ENCODE measurements at places on chromosomes 1 and 21.

GRCh38 chr1:58047265-58047858 is 499.2 kb downstream of the OMA1 start:
- H3K4me1 ChIP-seq: no peaks in the 10 kb centered on the region
- H3K27me3 ChIP-seq: peaks cover 4% of the 10 kb centered on the region
- DNase-seq: no peak
- no peak overlapping the region for H3K4me3 ChIP-seq
- no peaks in the 10 kb centered on the region for H3K36me3 ChIP-seq

GRCh38 chr1:218101409-218101808 is 183.7 kb upstream of the RRP15 start:
- H3K4me1 ChIP-seq: no peaks in the 10 kb centered on the region
- no peak for DNase-seq
- no peaks in the 10 kb centered on the region for H3K36me3 ChIP-seq
- no peaks in the 10 kb centered on the region for H3K27me3 ChIP-seq
- H3K27ac ChIP-seq: no peak overlapping the region

GRCh38 chr1:66532798-66533783 is 862 bp upstream of the SGIP1 start:
- DNase-seq: peak; percentile 20
- H3K36me3 ChIP-seq: no peaks in the 10 kb centered on the region
- peaks cover 29% of the 10 kb centered on the region for H3K27me3 ChIP-seq
- no peak overlapping the region for H3K27ac ChIP-seq

DNA sequence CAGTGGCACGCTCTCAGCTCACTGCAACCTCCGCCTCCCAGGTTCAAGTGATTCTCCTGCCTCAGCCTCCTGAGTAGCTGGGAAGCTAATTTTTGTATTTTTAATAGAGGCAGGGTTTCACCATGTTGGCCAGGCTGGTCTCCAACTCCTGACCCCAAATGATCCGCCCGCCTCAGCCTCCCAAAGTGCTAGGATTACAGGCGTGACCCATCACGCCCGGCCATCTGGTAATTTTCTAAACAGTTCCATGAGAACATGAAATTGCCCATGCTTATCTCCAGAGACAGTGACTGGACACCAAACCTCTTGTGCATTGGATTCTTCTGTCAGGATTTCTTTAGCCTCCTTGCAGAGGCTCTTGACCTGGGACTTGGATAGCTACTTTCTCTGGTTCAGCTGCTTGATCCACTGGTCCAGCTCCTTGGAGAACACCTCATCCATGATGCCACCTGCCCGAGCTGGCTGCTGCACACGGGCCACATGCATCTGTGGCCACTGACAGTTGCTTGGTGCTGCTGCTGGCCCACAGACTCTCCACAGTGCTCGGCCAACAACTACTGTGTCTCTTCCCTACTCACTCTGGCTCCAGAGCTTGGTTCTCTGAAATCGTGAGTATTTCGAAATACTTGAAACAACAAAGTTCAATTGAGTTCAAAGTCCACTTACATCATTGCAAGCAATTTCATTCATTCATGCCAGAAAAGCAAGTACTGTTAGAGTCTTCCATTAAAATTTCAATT is 40.0 kb upstream of the CTPS1 start:
- H3K27ac ChIP-seq: no peak overlapping the region
- H3K4me3 ChIP-seq: no peak overlapping the region
- no peak for DNase-seq
- no peaks in the 10 kb centered on the region for H3K36me3 ChIP-seq
- H3K4me1 ChIP-seq: no peaks in the 10 kb centered on the region
- H3K27me3 ChIP-seq: no peaks in the 10 kb centered on the region

DNA sequence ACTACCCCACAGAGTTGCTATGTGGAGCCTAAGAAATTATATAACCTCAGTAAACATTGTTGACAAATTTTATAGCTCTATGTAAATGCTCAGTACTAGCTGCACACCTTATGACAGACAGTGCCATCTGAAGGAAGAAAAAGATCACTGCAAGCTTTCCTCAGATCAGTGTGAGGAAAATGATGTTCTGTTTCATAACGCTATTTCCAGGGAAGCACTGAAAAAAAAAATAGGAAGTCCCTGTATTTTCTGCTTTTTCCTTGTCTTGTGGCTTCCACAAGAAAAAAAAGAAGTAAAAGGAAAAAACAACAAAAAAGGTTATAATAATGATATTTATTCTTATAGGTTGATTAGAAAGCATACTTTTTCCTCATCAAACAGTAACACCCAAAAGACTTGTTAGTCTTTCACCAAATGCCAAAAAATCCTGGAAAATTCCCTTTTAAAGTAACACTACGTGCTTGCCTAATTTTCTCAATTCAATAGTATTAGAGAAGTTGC is 23.2 kb downstream of the LYST start:
- no peak for DNase-seq
- H3K4me3 ChIP-seq: no peak overlapping the region
- H3K27me3 ChIP-seq: no peaks in the 10 kb centered on the region
- H3K36me3 ChIP-seq: no peaks in the 10 kb centered on the region

GRCh38 chr1:226731257-226731893 is 7.7 kb downstream of the ITPKB start:
- peaks cover 69% of the 10 kb centered on the region for H3K4me1 ChIP-seq
- H3K4me3 ChIP-seq: peak overlapping the region; percentile 93
- DNase-seq: no peak
- no peaks in the 10 kb centered on the region for H3K27me3 ChIP-seq

DNA sequence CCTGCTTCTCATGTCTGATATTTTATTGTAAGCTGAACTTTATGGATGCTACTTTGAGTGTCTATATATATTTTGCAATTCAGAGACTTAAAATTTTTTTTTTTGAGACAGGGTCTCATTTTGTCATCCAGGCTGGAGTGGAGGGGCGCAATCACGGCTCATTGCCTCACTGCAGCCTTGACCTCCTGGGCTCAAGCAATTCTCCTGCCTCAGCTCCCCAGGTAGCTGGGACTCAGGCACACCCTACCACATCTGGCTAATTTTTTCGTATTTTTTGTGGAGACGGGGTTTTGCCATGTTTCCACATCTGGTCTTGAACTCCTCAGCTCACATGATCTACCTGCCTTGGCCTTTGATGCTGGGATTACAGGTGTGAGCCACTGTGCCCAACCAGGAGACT is 8.4 kb downstream of the ZYG11A start:
- no peak overlapping the region for H3K4me3 ChIP-seq
- no peaks in the 10 kb centered on the region for H3K4me1 ChIP-seq
- no peak overlapping the region for H3K27ac ChIP-seq
- H3K27me3 ChIP-seq: peaks cover 3% of the 10 kb centered on the region
- no peaks in the 10 kb centered on the region for H3K36me3 ChIP-seq

DNA sequence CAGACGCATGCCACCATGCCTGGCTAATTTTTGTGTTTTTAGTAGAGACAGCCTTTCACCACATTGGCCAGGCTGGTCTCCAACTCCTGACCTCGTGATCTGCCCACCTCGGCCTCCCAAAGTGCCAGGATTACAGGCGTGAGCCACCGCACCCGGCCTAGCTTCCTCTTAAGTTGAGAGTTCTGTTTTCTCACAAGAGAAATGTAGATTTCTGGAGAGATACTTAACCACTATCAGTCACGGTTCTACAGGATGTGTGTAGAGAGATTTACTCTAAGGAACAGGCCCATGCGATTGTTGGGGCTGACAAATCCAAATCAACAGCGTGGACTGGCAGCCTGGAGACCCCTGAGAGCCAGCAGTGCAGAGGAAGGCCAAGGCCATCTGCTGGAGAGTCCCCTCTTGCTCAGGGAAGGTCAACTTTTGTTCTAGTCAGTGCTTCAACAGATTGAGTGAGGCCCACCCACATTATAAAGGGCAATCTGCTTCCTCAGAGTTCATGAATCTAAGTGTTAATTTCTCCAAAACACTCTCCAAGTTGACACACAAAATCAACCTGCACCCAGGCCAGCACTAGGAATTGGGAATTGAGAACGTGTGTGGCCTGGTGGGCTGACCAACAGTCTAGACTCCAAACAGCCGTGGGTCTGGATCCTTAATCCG is 38.7 kb downstream of the CHAF1B start:
- H3K27ac ChIP-seq: no peak overlapping the region
- no peak for DNase-seq
- no peak overlapping the region for H3K4me3 ChIP-seq
- no peaks in the 10 kb centered on the region for H3K27me3 ChIP-seq
- H3K36me3 ChIP-seq: no peaks in the 10 kb centered on the region

DNA sequence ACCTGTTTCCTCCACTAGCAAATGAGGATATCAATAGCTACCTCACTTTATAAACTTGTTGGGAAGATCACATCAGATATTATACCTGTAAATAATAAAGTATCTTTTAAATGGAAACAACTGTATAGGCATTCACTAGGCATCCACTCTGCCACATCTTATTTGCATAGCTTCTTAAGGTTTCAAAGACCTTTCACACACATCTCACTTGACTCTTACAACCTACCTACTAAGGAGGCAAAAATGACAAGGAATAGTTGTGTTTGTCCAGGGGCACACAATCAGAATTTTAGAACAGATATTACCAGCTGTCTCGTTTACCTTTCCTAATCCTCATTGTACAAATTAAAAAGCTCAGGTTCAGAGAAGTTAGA is 51.5 kb downstream of the VANGL2 start:
- no peaks in the 10 kb centered on the region for H3K27me3 ChIP-seq
- DNase-seq: no peak
- H3K36me3 ChIP-seq: no peaks in the 10 kb centered on the region
- no peak overlapping the region for H3K4me3 ChIP-seq
- H3K4me1 ChIP-seq: peaks cover 31% of the 10 kb centered on the region
- H3K27ac ChIP-seq: no peak overlapping the region

DNA sequence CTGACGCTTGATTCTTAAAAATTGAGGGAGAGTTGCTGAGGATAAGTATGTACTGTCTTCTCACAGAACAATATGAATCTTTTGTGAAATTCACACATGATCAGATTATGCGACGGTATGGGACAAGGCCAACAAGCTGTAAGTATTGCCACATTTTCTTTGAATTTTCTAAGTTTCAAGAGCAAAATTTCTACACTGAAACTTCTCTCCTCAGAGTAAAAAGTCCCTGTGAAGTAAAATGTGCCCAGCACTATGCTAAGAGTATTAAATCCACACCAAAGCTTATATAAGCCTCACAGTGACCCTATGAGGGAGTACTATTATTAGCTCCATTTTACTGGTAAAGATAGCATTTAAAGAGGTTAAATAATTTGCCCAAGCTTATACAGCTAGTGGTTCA is 12.2 kb downstream of the AKIRIN1 start:
- no peak overlapping the region for H3K4me3 ChIP-seq
- H3K27me3 ChIP-seq: no peaks in the 10 kb centered on the region
- peaks cover 11% of the 10 kb centered on the region for H3K4me1 ChIP-seq

DNA sequence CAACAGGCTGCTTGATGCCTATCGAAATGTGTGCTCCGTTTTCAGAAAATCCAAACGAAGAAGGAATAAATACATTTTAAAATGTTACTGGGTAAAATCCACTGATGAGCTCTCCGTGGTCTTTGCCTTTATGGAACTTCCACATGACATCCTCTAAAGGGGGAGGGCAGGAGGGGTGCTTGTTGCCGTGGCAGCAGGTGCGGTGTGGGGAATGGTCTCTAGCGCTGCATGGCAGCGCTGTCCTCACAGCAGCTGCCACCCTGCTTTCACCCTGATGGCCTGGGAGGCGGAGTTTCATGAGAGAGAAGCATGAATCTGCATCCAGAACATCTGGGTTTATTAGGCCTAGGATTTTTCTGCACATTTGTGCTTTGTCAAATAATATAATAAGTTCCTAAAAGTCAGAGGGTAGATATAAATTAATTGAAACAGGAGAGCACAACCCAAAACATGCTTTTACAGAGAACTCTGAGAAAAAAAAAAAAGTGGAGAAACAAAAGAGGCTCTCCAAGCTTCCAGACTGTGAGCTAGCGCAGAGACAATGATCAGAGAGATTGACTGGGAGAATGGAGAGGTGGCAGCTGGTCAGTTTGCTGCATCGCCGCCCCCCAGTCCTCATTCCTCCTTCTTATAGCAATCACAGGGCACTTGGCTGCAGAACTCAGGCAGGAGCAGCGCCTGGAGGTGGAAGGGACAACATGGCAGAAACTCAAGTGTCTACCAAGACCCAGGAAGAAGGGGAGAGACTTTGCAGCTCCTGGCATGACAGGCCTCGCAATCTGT is 228.6 kb downstream of the DSCAM start:
- H3K27me3 ChIP-seq: no peaks in the 10 kb centered on the region
- no peaks in the 10 kb centered on the region for H3K4me1 ChIP-seq
- H3K36me3 ChIP-seq: no peaks in the 10 kb centered on the region
- DNase-seq: no peak
- no peak overlapping the region for H3K4me3 ChIP-seq

DNA sequence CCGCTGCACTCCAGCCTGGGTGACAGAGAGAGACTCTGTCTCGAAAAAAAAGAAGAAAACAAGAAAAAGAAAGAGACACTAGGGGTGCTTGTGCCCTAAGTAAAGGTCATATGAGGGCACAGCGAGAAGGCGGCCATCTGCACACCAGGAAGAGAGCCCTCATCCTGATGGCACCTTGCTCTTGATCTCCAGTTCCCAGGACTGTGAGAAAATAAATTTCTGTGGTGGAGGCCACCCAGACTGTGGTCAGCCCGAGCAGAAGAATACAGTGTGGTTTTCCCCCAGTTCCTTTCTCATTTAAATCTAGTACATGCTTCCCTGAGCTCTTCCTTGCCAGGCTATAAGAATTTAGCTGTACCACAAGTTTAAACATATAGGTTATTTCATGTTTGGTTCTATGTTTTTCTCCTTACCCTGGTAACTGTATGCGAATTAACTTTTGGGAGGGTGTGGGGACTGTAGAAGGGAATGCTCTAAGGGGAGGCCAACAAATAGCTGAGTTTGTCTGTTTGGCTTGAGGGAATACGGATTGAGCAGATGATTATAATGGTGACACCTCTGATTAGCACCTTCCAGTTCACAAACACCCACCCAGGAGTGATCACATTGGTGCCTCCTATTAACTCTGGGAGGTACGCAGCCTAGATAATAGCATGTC is 119.6 kb upstream of the ERRFI1 start:
- no peak for DNase-seq
- H3K27ac ChIP-seq: no peak overlapping the region
- no peaks in the 10 kb centered on the region for H3K27me3 ChIP-seq
- H3K4me1 ChIP-seq: peaks cover 38% of the 10 kb centered on the region
- no peak overlapping the region for H3K4me3 ChIP-seq
- no peaks in the 10 kb centered on the region for H3K36me3 ChIP-seq

Data from CD4-positive, alpha-beta T cell (primary cell).